ENCODE measurements at places on chromosomes 1 and 21.

DNA sequence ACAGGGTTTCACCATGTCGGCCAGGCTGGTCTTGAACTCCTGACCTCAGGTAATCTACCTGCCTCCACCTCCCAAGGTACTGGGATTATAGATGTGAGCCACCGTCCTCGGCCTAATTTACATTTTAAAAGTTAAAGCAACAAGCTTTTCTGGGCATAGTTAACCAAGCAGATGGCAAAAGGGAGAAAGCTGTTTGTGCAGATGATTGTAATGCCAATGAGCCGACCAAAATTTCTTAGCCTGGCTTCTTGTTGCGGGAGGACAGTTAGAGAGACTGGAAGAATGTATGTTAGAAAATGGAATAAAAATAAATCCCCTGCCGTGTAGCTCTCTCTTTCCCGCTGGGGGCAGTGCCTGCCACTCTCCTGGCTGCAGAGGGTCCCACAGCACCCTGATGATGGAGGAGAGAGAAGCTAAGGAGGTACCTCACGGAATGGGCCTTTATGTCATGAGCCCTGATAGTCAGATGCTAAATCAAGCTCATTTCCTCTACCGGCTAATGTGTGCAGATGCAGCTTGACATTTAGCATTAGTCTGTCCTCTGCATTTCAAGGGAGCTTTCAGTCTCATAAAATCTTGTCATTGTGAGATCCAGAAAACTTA is 87.2 kb downstream of the HHAT start:
- DNase-seq = no peak

GRCh38 chr1:16073490-16074119 is at the start of gene FAM131C:
Gene FAM131C, minus strand, starts transcription at chr1:16073651. Its CDS starts 209 bp downstream, at chr1:16073442.
- no peak for DNase-seq

DNA sequence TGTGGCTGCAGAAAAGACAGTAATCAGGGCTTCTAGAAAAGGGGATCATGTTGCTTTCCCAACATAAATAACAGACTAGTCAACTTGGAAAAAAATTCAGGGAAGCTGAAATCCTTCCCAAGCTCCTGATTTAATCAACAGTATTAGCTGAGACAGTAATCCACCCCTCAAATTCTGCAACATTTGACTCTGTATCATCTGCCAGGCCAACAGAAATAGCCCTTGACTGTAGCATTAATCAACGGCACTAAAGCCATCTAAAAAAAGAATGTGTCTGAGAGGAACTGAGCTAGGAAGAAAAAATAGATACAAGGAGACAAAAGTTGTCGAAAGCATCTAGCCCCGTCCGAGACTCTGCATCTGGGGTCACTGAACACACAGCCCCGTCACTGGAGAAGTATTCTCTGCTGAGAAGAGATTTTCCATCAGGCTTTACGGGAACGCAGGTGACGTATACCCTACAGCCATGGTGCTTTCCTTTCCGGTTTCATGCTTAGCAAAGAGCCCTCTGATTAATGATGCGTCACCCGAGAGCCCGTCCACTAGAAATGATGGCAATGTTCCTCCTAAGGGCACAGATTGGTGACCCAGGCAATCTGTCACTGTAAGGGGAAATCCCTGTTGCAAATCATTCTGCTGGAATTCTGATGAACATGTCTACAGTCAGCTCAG is 42.1 kb upstream of the TP53BP2 start:
- DNase-seq = no peak

DNA sequence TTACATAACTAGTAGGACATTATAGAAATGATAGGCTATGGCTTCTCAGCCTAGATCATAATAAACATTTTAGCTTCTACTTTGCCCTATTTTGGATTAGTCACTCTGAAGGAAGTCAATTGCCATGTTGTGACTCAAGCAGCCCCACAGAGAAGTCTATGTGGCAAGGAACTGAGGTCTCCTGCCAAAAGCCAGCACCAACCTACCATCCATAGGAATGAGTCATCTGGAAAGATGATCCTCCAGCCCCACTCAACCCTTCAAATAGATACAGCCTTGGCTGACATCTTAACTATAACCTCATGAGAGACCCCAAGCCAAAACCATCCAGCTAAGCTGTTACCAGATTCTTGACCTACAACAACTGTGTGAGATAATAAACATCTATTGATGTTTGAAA is 76.3 kb upstream of the BEND5 start:
- DNase-seq = no peak

GRCh38 chr1:3315399-3316339 is 138.8 kb upstream of the ARHGEF16 start:
- DNase-seq = no peak

DNA sequence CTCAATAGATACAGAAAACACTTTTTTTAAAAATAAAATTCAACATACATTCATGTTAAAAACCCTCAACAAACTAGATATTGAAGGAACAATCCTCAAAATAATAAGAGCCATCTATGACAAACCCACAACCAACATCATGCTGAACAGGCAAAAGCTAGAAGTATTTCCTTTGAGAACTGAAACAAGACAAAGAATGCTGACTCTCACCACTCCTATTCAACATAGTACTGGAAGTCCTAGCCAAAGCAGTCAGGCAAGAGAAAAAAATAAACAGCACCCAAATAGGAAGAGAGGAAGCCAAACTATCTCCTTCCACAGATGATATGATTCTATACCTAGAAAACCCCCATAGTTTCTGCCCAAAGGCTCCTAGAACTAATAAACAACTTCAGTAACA is 46.2 kb upstream of the IVNS1ABP start:
- DNase-seq = no peak

DNA sequence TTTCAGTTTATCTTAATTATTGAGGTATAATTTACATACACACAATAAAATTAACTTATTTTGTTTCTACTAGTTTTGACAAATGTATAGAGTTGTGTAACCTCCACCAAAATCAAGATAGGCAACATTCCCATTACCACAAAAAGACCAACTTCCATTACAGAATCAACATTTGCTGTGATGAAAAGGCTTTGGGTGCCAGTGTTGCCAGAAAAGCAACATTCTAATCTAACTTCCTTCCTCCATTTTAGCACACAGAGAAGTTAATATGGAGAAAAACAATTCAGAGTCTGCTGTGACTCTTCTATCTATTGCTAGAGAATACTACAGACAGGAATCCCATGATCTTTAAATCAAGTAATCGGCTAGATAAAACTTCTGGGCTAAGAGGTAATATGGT is 245.3 kb downstream of the RERE start:
- no peak for DNase-seq

- no peak for DNase-seq
Observed at GRCh38 chr21:29568020-29568697, 269.4 kb downstream of the BACH1 start.

DNA sequence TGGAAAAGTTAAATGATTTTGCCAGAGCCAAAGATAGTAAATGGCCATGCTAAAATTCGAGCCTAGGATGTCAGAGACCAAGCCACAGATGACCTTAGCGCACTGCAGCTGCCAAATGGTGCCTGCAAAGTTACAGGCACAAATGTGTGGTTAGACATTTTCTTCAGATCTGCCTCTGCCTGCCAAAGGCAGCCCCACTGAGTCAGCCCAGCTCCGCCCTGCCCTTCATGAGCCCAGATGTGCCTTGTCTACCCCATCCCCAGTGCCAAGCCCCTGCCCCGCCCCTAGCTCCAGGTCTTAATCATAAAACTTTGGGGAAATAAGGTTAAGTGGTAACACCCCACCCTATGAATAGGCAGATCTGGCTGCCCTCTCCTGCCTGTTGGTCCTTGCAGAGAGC is 105.9 kb downstream of the DTL start:
- DNase-seq = peak; percentile 48

- no peak for DNase-seq
Observed at GRCh38 chr1:163006051-163006834, 62.9 kb upstream of the RGS4 start.

GRCh38 chr1:162753998-162754585 is 36.4 kb upstream of the HSD17B7 start:
- no peak for DNase-seq

GRCh38 chr1:150429805-150430204 is 57.4 kb upstream of the TARS2 start:
- DNase-seq = peak; percentile 25

- DNase-seq = no peak
Observed at GRCh38 chr1:110197905-110198629, 12.0 kb upstream of the KCNC4 start.

DNA sequence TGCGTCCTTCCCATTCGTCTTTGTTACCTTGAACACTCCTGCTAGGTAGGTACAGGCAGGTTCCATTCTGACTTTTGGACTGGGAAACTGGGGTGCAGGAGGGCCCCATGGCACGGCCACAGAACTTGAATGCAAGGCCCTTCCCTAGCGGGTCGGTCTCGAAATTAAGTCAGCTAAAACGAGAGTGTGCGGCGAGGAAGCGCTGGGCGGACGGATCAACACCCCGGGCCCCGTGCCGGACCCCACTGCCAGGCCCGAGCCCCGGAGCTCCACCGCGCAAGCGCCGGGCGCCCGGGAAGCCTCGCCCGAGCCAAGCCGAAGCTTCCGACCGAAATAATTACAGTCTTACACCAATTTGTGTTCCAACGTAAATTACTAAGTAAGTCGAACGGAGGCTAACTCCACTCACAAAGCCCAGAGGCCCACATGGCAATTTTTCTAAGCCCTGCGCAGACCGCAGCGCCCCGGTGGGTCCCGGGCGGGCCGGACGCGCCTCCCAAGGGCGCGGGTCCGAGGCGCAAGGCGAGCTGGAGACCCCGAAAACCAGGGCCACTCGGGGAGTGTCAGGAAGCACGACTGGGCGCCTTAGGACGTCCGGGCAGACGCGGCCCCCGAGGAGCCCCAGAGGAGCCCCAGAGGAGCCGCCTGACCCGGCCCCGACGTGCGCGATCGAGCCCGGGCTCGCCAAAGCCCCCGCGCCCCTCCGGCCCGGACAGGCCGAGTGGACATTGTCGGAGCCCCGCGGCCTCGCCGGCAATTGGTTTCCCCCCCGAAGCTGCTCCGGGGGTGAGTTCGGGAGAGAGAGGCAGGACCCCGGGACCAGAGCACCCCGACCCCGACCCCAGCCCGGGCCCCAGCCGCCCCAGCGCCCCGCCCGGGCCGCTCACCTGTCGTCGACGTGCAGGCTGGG is 624 bp downstream of the RIPK4 start:
- no peak for DNase-seq

- peak; percentile 64 for DNase-seq
Observed at GRCh38 chr1:205748403-205749233, 1.4 kb downstream of the NUCKS1 start.

DNA sequence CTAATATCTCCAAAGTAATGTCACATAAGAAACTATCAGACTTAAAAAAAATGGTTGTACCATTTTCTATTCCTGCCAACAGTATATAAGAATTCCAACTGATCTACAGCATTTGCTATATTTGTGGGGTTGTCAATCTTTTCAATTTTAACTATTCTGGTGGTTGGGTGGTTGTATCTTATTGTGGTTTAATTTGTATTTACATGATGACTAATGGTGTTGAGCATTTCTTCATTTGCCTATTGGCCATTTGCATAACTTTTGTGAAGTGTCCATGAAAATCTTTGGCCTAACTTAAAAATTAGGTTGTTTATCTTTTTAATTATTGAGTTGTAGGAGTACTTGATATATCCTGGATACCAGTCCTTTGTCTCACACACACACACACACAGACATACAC is 26.2 kb upstream of the LRP8 start:
- DNase-seq = no peak

DNA sequence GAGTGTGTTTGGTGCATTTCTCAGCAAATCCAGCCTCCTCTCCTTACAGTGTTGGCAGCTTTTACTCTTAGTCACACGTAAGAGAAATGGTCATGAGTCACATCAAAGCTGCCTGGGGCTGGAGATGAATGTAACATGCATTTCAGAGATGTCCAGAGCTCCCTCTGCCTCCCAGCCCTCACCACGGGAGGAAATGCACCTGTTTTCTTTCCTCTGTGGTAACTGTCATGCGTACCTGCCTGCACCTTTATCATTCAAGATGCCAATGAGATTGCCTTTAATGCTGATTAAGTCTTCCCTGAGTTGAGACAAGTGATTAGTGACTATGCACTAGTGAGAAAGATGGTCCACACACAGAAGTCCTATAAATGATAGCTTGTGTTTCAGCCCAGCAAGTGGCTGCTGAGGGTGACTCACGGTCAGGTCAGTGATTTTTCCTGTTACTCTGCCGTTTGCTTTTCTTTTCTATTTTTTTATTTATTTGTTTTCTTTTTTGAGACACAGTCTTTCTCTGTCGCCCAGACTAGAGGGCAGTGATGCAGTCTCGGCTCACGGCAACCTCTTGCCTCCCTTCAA is 277.3 kb upstream of the FMN2 start:
- DNase-seq = no peak
